Stimulated activated CD8-positive, alpha-beta memory T cell treated with anti-CD3 and anti-CD28 coated beads, Interleukin-15, amount 100 ng/mL, for 4 hours (primary cell): ENCODE measurements at places on chromosomes 6 and 20.

DNA sequence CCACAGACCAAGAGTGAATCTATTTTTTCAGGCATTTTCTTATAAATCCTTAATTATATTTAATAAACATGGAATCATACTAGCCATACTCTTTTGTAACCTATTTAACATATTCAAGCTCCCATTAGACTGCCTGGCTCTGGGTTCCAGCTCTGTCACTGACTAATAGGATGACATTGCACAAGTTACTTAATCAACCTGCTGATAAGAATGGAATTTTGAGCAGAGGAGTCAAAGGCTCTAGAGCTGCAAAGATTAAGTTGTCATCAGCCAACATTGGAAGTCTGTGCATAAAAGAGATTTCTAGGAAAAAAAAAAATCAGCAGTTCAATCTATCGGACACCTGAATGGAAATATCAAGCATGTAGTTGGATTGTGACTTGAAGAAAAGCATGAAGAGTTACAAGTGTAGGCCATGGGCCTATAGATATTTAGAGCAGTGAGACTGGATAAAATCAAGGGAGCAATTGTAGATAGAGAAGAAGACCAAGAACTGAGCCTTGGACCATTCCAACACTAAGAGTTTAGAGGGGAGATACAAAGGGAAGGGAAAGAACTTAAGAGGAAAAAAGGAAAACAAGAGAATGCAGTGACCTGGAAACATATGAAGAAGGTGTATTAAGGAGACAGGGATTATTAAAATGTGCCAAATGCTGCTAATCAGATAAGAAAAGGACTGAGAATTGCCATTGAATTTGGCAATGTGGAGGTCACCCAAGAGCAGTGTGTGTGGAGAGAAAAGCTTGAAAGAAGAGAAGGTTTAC, 11.0 kb upstream of the HINT3 start:
- no peak for DNase-seq

DNA sequence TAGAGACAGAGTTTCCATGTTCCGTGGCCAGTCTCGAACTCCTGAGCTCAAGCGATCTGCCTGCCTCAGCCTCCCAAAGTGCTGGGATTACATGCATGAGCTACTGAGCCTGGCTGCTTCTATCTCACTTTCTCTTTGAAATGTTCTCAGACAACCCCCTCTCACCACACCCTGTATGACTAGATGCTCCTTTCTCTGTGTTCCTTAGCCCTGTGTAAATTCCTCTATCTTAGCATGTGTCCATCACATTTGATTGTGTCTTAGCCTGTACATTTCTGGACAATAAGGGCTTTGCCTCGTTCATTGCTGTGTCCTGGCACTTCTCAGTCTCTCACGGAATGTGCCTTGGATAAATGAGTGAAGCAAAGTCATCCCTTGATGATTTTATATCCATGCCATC, 168.1 kb upstream of the SCGN start:
- no peak for DNase-seq

- no peak for DNase-seq
Measured at GRCh38 chr6:4486568-4487315, 289.5 kb upstream of the CDYL start.

- DNase-seq = no peak
Measured at GRCh38 chr6:83429857-83430610, 817 bp downstream of the ME1 start.

DNA sequence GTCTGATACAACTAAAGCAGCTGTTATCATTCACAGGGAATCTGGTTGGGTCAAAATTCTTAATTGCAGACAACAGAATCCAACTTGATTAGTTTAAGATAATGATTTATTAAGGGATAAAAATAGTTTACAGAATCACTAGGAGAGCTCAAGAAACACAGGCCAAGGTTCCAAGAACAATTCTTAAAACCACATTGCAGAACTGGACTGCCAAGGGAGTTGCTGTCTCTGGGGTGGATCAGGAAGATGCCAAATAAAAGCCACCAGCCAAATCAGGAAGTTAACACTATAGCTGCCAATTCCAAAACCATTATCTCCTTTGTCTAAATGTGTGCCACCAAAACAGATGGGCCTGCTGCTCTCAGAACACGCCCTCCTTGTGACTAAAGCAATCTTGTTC, 53.7 kb downstream of the NUDT3 start:
- DNase-seq = no peak

DNA sequence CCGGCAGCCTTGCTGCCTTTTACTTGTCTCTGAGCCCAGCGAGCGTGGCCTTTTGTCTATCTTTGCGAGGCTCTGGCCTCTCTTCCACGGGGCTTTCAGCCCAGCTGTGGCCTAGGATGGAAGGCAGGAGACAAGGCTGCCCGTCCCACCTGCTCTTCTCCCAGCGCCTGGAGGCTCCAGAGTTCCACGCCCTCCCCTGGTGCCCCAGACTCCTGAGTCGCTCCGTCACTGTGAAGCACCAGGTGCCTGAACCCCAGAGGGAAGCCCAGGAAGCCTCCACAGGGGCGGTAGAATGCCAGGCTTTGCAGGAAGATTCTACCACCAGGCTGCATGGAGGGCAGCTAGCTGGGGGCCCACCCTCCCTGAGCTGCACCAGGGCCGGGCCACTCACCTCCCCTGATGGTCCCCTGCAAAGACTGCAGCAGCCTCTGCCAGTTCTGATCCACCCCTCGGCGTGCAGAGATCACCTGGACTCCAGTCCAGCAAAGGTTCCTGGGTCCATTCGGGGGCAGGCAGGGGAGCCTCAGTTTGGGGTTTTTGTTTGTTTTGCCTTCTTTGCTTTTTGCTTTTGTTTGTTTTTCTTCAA, 384.6 kb downstream of the CDH4 start:
- DNase-seq = no peak

DNA sequence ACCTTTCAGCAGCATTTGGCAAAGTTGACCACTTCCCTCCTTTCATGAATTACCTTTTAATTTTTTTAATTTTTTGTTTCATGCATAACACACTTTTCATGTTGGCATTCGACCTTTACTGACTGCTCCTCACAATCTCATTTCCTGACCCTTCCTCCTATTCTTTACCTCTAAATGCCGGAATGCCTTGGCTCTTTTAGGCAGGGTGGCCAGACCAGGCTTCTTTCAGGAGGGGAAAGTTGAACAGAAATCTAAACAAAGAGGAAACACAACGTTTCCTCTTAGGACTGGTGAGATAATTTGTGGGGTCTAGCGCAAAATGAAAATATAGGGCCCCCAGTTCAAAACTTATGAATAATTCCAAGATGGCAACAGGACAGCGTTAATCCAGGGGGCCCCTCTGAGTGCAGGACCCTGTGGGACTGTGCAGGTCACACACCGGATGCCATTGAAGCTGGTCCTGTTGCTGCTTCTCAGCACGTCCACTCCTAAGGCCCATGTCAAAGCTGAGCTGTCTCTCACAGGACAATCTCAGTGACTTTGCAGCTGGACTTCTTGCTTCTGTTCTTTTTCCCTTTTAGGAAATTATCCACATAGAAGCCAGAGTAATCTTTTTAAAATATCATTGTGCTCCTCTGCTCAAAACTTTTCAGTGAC, 313.8 kb downstream of the HDGFL1 start:
- no peak for DNase-seq

GRCh38 chr6:109306733-109307132, 75.5 kb downstream of the CD164 start:
- no peak for DNase-seq

DNA sequence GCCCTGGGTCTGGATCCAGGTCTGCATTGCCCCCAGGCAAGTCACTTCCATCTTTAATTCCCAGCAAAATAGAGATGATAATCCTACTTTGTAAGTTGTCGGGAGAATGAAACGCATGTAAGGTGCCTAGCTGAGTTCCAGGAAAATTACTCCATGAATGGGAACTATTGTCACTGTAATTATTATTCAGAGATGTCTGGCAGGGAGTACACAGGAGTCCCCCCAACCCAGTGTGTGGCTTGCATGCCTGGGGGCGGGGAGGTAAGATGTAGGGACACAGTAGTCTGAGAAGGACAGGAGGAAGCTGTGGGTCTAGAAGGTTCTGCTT, 85.4 kb downstream of the CD40 start:
- DNase-seq = no peak

DNA sequence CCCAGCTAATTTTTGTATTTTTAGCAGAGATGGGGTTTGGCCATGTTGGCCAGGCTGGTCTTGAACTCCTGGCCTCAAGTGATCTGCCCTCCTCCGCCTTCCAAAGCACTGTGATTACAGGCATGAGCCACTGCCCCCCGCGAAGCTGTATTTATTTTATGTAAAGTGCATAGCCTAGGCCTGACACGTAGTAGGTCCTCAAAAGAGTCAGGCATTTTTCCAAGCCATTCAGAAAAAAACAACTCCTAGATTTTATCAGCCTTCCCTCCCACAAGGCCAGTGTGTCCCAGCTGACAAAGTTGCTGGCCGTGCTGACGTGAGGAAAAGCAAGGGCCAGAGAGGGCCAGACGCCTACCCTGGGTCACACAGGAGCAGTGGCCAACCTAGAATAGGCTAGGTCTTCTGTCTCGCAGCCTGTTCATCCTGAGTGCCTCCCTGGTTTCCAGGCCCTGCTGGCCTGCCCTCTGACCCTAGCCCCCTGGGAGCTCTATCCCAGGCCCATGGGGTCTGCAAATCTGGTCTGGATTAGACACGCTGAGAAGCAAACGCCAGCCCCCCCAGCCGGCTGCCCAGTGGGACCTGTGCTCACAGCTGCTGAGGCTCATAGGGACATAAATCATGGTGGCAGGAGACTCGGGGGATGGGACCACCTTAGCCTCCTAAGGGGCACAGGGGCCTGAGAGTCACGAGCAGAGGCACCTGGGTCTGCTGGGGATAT, 11.8 kb downstream of the TCF15 start:
- DNase-seq = no peak

DNA sequence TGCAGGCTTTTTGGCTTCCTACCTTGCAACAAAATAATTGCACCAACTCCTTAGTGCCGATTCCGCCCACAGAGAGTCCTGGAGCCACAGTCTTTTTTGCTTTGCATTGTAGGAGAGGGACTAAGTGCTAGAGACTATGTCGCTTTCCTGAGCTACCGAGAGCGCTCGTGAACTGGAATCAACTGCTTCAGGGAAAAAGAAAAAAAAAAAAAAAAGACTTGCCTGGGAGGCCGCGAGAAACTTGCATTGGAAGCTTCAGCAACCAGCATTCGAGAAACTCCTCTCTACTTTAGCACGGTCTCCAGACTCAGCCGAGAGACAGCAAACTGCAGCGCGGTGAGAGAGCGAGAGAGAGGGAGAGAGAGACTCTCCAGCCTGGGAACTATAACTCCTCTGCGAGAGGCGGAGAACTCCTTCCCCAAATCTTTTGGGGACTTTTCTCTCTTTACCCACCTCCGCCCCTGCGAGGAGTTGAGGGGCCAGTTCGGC, 420 bp downstream of the SOX4 start:
- no peak for DNase-seq

- DNase-seq = no peak
Measured at GRCh38 chr6:137923866-137924653, 57.0 kb downstream of the TNFAIP3 start.

DNA sequence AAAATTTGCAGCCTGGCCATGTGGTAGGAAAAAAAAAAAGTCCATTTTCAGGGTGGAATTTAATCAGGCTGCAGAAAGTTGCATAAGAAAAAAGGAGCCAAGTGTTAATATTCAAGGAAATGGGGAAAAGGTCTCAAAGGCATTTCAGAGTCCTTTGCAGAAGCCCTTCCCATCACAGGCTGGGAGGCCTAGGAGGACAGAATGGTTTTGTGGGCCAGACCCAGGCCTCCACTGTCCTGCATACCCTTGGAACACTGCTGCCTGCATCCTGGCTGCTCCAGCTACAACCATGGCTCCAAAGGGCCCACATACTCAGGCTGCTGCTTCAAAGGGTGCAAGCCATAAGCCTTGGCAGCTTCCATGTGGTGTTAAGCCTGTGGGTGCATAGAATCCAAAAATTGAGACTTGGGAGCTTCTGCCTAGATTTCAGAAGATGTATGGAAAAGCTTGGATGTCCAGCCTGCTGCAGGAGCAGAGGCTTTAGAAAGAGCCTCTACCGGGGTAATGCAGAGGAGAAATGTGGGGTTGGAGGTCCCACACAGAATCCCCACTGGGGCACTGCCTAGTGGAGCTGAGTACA, 239.0 kb upstream of the STXBP5 start:
- DNase-seq = no peak

GRCh38 chr6:46879003-46879402, 42.7 kb downstream of the ADGRF5 start:
- no peak for DNase-seq

DNA sequence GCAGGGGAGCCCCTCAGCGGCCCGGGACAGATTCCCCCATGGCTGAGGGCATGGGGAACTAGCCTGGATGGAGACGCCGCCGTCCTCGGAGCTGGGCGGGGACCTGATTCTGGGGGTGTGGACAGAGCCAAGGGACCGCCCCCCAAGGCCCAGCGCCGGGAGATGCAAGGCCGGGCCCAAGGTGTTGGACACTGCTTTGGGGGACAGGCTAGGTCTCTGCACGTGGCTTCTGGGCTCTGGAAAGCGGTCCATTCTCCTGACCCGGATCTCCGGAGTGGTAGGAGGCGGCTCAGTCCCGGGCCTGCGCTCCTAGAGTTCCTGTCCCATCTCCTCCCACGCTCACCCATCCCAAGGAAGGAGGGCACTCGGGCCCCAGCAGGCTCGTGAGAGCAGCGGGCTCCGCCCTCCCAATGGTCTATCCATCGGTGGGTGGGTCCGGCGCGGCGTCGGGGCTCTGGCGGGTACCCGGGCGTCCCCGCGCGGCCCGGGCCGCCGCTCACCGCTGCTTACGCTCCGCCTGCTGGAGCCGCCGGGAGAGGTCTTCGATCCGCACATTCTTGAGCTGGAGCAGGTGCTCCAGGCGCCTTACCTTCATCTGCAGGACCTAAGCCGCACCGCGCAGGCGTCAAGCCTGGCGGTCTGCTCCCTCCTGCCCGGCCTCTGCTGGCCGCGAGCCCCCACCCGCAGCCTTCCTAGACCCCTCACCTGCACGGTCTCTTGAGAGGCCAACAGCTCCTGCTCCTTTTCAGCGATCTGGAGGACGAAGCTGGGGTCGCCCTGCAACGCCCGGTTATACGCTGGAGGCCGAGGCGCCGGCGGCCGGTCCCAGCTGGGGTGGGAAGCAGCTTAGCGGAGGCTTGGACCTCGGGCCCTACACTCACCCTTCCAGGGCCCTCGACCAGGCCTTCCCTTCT, 3.3 kb downstream of the SPEF1 start:
- no peak for DNase-seq

DNA sequence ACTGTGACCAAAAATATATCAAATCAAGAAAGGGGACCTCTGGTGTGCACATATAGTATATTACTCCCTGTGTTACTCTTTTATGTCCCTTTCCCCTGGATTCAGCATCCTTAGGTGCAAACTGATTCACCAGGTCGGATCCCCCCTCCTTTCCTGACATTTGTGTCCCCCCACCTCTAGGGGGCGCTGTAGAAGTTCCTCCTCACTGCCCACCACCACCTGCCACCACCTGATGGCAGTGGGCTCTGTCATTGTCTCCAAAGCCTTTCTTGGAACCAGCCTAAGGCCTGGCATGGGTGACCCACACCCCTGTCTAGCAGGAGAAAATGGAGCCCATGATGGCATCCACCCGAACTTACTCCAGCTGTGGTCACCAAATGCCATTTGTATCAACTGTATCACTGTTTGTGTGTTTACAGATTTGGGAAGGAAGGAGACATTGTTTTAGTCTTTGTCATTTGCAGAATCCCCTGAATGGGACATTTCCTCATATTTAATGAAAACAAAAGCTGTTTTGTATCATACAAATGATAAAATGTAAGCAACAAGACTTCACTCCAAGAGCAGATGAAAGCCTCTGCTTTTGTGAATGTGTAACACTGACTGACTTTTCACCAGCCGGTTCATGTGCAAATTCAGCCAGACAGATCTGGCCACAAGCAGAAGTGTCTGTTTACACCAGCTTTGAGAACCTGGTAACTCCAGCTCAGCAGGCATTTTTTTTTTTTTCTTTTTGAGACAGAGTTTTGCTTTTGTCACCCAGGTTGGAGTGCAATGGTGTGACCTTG, 66.2 kb downstream of the ARMC2 start:
- DNase-seq = no peak

- DNase-seq = no peak
Measured at GRCh38 chr6:53587291-53587690, 42.4 kb upstream of the GCLC start.
